ENCODE measurements at places on chromosomes 6 and 20.

- no peak for DNase-seq
Measured at GRCh38 chr20:10682939-10683338, 9.1 kb upstream of the JAG1 start.

- DNase-seq = peak; percentile 9
Measured at GRCh38 chr20:25319241-25320034, 71.2 kb downstream of the ABHD12 start.

DNA sequence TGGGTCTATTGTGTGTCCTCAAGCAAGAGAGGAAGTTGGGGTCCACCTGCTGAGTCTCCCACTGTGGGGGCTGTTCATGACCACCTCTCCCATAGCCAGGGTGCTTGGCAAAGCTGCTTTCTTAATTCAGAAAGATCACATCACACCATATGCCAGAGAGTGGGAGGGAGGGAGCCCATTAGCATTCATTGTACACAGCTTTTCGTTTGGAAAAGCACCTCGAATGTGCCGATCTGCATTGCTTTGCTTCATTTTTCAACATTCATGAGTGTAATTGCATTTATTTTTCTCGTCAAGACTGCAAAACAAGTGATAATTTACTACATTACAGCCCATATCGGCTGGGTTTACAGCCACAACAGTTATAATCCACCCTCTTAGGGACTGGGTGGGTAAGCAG, 327.3 kb downstream of the PTPRT start:
- no peak for DNase-seq

- DNase-seq = no peak
Measured at GRCh38 chr20:43824309-43825050, 90.2 kb upstream of the TOX2 start.

GRCh38 chr20:44023515-44024371, 109.1 kb downstream of the TOX2 start:
- no peak for DNase-seq

- no peak for DNase-seq
Measured at GRCh38 chr6:24340998-24341938, 16.6 kb downstream of the DCDC2 start.
